Effector memory CD8-positive, alpha-beta T cell (primary cell): ENCODE measurements at places on chromosomes 6 and 20.
A peak's percentile ranks its signal among the peaks of the same experiment; 100 is the strongest.

GRCh38 chr6:18545726-18546125 is 158.6 kb downstream of the RNF144B start:
- no peaks in the 10 kb centered on the region for H3K4me1 ChIP-seq
- no peaks in the 10 kb centered on the region for H3K36me3 ChIP-seq
- peaks cover 7% of the 10 kb centered on the region for H3K27me3 ChIP-seq
- H3K27ac ChIP-seq, result no peak overlapping the region

DNA sequence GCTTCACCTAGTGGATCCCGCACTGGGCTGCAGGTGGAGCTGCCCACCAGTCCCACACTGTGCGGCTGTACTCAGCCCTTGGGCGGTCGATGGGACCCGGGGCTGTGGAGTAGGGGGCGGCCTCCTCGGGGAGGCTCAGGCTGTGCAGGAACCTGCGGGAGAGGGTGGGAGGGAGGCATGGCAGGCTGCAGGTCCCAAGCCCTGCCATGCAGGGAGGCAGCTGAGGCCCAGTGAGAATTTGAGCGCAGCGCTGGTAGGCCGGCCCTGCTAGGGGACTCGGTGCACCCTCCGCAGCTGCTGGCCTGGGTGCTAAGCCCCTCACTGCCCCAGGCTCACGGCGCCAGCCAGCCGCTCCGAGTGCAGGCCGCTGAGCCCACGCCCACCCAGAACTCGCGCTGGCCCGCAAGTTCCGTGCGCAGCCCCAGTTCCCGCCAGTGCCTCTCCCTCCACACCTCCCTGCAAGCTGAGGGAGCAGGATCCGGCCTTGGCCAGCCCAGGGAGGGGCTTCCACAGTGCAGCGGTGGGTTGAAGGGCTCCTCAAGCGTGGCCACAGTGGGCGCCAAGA is 1407.6 kb downstream of the EPHA7 start:
- no peak overlapping the region for H3K27ac ChIP-seq
- no peak for DNase-seq
- H3K4me1 ChIP-seq, result no peaks in the 10 kb centered on the region
- H3K36me3 ChIP-seq, result no peaks in the 10 kb centered on the region

- peak overlapping the region; percentile 45 for H3K4me3 ChIP-seq
- peaks cover 10% of the 10 kb centered on the region for H3K4me1 ChIP-seq
- H3K27ac ChIP-seq, result no peak overlapping the region
- peaks cover 23% of the 10 kb centered on the region for H3K27me3 ChIP-seq
- H3K36me3 ChIP-seq, result no peaks in the 10 kb centered on the region
Measured at GRCh38 chr20:62707921-62708521, 615 bp upstream of the NTSR1 start.

DNA sequence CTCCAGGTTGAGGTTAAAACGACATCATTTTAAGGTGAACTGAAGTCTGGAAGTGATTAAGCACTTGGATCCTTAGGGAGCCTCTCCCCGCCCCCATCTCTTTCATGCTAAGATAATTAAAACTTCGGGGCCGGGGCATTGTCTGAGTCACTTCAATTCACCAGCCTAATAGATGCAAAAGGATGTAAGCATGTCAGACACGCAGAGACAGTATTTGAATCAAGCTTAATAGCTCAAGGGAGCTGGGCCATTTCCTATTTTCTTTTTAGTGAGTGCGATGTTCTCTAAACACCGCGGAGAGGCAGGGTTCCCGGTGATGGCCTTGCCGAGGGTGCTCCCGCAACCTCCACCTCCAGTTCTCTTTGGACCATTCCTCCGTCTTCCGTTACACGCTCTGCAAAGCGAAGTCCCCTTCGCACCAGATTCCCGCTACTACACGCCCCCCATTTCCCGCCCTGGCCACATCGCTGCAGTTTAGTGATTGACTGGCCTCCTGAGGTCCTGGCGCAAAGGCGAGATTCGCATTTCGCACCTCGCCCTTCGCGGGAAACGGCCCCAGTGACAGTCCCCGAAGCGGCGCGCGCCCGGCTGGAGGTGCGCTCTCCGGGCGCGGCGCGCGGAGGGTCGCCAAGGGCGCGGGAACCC is 516 bp upstream of the IRF4 start:
- H3K36me3 ChIP-seq, result peaks cover 12% of the 10 kb centered on the region
- H3K4me3 ChIP-seq, result peak overlapping the region; percentile 90
- no peak overlapping the region for H3K27ac ChIP-seq
- peaks cover 28% of the 10 kb centered on the region for H3K4me1 ChIP-seq

GRCh38 chr6:66854014-66854413 is 1147.0 kb upstream of the EYS start:
- no peak overlapping the region for H3K27ac ChIP-seq
- no peaks in the 10 kb centered on the region for H3K36me3 ChIP-seq
- H3K4me1 ChIP-seq, result no peaks in the 10 kb centered on the region
- H3K4me3 ChIP-seq, result no peak overlapping the region

DNA sequence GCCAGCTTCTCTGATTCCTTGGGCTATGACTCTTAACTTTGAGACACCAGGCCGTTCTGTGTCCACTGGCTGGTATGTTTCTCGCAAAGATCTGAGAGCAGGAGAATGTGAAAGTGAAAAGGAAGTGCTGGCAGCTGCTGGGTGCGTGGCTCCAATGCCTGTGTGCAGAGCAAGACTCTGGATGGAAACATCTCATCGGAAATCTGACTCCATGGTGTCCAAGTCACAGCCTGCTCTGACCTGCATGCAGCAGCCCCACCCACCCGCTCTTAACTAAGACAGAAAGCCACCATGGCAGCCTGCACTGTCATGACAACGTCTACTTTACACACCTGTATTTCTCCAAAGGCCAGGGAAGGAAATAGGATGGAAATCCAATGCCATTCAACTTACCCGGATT is 66.3 kb upstream of the MPC1 start:
- no peak overlapping the region for H3K4me3 ChIP-seq
- H3K36me3 ChIP-seq, result peaks cover 3% of the 10 kb centered on the region
- H3K4me1 ChIP-seq, result no peaks in the 10 kb centered on the region
- H3K27me3 ChIP-seq, result peaks cover 5% of the 10 kb centered on the region
- no peak overlapping the region for H3K27ac ChIP-seq

DNA sequence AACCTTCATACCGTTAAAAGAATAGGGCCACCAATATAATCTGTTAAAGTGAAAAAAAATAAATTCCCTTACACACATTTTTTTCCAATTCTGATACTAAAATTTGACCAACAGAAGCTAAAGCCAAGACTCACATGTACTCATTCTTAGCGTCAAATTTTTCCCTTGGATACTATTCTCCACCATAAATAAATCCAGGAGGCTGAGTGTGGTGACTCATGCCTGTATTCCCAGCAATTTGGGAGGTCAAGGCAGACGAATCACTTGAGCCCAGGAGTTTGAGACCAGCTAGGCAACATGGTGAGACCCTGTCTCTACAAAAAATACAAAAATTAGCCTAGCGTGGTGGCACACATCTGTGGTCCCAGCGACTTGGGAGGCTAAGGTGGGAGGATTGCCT is 43.9 kb downstream of the SCML4 start:
- H3K4me1 ChIP-seq, result peaks cover 43% of the 10 kb centered on the region
- no peak for DNase-seq
- H3K4me3 ChIP-seq, result no peak overlapping the region
- no peaks in the 10 kb centered on the region for H3K27me3 ChIP-seq
